Stimulated activated CD8-positive, alpha-beta memory T cell treated with anti-CD3 and anti-CD28 coated beads, Interleukin-15, amount 100 ng/mL, for 4 hours (primary cell): ENCODE measurements at places on chromosomes 7 and 10.

GRCh38 chr7:30172451-30172850 lies 37.7 kb downstream of the MTURN start:
- DNase-seq = no peak

- DNase-seq = no peak
Observed at GRCh38 chr7:22120391-22121053, 174.8 kb upstream of the CDCA7L start.

GRCh38 chr10:70540089-70540788 lies 61.7 kb downstream of the PALD1 start:
- no peak for DNase-seq

DNA sequence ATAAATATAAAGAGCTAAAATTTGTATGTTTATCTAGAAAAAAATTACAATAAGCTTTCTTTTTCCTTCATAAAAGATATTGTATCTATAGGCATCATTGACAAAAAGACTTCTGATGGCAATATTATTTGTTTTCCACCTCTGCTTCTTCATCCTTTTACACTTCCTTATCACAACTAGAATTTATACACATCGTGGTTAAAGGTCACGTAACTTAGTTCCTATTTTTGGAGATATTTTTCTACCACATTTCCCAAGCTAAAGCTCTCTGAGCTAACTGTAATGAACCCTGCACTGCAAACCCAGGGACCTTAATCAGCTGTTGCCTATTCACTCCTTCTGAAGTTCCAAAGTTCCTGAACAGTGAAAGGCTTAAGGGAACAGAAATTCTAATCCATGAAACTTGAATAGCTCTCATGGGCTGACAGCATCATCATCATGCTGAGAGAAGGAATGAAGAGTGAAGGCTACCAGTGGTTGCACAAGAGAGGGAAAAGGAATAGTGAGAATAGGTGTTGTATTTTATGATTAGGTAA lies 106.1 kb upstream of the SLC13A1 start:
- no peak for DNase-seq

DNA sequence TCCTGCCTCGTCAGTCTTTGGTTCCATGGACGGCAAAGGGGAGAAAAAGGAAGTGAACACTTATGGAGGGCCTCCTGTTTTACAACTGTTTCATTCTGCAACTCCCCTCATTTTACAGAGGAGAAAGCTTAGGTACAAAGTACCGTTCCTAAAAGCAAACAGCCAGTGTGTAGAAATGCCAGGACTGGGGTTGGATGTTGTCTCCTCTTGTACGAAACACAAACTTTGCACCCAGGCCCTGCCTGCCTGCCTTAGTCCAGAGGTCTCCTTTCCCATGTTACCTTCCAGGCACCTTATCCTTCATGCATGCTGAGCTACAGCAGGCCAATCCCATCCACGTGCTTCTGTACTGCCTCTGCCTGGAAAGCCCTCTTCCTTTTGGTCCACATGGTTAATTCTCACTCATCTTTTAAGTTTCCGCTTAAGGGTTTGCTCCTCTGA lies 86.0 kb downstream of the ICA1 start:
- no peak for DNase-seq

- DNase-seq = no peak
Observed at GRCh38 chr10:76440426-76440825, 1009.0 kb downstream of the LRMDA start.

DNA sequence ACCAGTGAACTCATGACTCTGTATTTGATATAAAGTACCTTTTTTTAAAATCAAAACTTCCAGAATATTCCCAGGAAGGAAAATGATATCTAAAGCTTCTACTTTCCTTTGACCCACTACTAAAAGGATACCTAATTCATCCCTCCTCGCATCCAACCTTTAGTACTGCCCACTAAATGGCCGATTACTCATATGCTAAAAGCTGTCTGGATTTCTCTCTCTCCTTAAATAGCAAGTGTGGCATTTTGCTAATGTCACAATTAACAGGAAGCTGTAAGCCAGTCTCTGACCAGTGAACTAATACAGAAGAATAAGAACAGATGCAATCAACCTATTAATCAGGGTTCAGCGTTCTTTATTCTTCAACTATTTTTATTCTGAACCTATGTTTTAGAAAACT lies 59.0 kb downstream of the DNAJB9 start:
- no peak for DNase-seq

- no peak for DNase-seq
Observed at GRCh38 chr10:10498781-10499180, 518.9 kb upstream of the CELF2 start.

- DNase-seq = no peak
Observed at GRCh38 chr7:1665549-1666316, 4.3 kb upstream of the ELFN1 start.
